Right lobe of liver (tissue), 6 donors: ENCODE measurements at places on chromosomes 12 and 14.

GRCh38 chr12:123986374-123986965, 13.5 kb downstream of the ZNF664 start:
- peaks cover 3% of the 10 kb centered on the region for H3K36me3 ChIP-seq
- H3K27ac ChIP-seq: no peak overlapping the region
- no peak overlapping the region for H3K4me3 ChIP-seq
- no peak for DNase-seq

DNA sequence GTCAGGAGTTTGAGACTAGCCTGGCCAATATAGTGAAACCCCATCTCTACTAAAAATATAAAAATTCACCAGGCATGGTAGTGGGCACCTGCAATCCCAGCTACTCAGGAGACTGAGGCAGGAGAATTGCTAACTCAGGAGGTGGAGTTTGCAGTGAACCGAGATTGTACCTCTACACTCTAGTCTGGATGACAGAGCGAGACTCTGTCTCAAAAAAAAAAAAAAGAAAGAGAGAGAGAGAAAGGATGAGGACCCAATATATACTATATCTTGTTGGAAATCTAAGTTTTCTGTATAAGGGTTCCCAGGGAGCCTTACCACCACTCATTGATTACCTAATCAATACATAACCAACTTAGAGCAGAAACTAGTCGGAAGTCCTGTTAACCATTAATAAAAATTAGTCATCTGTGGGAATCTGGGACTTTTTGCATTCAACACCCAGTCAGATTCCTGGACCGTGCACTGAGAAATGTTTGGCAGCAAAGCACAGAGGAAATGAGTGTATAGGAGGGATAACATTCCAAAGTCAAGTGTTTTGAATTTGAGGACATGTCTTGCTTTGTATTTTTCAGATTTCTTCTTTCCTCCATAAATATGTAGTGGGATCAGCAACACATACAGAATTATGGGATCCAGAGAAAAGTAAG, 44.8 kb upstream of the NR2C1 start:
- H3K27ac ChIP-seq: no peak overlapping the region
- H3K36me3 ChIP-seq: no peaks in the 10 kb centered on the region
- DNase-seq: no peak
- no peaks in the 10 kb centered on the region for H3K27me3 ChIP-seq
- H3K4me1 ChIP-seq: no peaks in the 10 kb centered on the region

- no peak overlapping the region for H3K4me3 ChIP-seq
- no peak for DNase-seq
- no peaks in the 10 kb centered on the region for H3K27me3 ChIP-seq
- H3K27ac ChIP-seq: no peak overlapping the region
These were observed 134.3 kb downstream of the KICS2 start for GRCh38 chr12:64087761-64088160.

DNA sequence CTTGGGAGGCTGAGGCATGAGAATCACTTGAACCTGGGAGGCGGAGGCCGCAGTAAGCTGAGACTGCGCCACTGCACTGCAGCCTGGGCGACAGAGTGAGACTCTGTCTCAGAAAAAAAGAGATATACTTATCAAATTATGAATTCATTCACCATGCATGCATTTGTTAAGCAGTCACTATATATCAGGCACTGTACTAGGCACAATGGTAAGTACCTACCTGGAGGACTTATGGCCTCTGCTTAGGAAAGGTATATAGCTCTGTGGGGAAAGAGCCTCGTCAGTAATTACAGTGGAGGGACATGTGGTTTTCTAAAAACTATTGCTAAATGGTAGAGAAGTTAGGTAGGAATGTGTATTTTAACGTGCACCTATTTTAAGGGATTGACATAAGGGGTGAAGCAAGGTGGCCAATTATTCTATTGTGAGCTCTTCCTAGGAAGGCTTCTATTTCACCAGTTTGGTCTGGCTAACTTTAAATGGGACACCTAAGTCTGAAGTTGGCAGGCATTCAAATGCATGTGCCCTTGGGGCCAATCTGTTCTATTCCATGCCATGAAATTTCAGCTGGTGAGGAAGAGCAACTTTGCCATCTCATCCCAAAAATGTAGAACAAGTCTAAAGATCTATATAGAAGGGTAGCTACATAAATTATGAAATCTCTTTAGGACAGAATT, 15.0 kb downstream of the TCP11L2 start:
- H3K27ac ChIP-seq: no peak overlapping the region
- no peaks in the 10 kb centered on the region for H3K4me1 ChIP-seq
- no peak for DNase-seq
- no peaks in the 10 kb centered on the region for H3K27me3 ChIP-seq
- peaks cover 3% of the 10 kb centered on the region for H3K36me3 ChIP-seq

DNA sequence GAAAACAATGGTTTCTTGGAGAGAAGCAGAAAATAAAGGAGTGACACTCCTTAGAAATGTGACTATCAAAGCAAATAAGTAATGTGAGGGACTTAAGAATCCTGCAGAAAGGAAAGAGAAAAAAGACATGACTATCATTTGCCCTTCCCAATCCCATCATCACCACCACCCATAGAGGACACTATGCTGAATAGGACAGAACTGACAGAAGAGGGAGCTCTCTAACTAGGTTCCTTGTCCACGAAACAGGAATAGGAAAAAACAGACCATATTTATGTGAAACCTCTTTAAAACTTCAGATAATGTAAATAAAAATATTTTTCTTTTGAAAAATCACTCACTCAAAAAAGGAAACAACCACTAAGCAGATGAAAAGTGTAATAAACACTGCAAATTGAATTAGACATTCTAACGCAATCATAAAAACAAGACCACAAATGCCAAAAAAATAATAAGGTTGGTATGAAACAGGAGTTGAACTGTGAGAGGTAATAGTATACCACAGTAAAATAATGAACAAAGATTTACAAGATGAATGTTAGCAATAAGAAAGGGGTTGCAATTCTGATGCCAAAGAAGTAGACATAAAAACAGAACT, 24.1 kb downstream of the KLRD1 start:
- H3K27me3 ChIP-seq: no peaks in the 10 kb centered on the region
- no peak overlapping the region for H3K4me3 ChIP-seq
- no peak for DNase-seq
- no peaks in the 10 kb centered on the region for H3K36me3 ChIP-seq
- H3K4me1 ChIP-seq: no peaks in the 10 kb centered on the region
- H3K27ac ChIP-seq: no peak overlapping the region

- H3K4me3 ChIP-seq: no peak overlapping the region
- H3K27ac ChIP-seq: no peak overlapping the region
- H3K36me3 ChIP-seq: no peaks in the 10 kb centered on the region
- no peaks in the 10 kb centered on the region for H3K4me1 ChIP-seq
These were observed 36.6 kb upstream of the ASPG start for GRCh38 chr14:104048758-104049507.

- peaks cover 71% of the 10 kb centered on the region for H3K36me3 ChIP-seq
- H3K27ac ChIP-seq: no peak overlapping the region
- DNase-seq: no peak
- no peaks in the 10 kb centered on the region for H3K27me3 ChIP-seq
- no peak overlapping the region for H3K4me3 ChIP-seq
- no peaks in the 10 kb centered on the region for H3K4me1 ChIP-seq
These were observed 29.0 kb downstream of the RNF34 start for GRCh38 chr12:121428883-121429282.

DNA sequence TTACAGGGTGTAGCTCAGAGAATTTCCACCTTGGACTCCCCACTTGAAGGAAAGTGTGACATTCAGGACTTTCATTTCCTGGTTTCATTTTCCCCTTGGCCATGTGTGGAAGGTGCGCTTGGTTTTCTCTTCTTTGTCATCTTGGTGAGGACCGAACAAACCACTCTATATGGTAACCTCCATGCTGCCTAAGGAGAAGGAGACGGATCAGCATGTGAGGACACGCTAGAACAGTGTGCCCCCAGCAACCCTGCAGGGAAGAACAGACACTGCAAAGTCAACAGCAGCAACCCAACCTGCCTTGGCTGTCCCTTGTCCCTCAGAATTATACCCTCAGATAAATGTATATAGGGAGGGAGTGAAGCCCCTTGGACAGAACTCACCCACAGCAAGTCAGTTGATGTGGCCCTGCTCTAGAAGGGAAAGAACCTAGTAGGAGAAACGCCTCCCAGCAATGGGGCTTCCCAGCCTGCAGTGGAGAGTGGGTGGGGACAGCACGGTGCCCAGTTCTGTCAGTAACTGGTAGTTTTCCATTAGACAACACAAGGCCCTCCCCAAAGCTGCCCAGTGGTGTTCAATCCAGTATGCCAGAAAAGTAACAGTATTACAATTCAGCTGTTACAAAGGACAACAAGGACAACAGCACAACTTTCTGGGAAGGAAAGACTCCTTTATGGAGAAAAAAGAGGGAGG, 18.9 kb upstream of the COCH start:
- no peak overlapping the region for H3K27ac ChIP-seq
- H3K27me3 ChIP-seq: no peaks in the 10 kb centered on the region
- DNase-seq: no peak
- H3K4me3 ChIP-seq: no peak overlapping the region
- no peaks in the 10 kb centered on the region for H3K36me3 ChIP-seq

GRCh38 chr14:38837343-38838048, 265.5 kb downstream of the SEC23A start:
- peak; percentile 17 for DNase-seq
- no peak overlapping the region for H3K27ac ChIP-seq
- H3K27me3 ChIP-seq: no peaks in the 10 kb centered on the region
- no peaks in the 10 kb centered on the region for H3K4me1 ChIP-seq

DNA sequence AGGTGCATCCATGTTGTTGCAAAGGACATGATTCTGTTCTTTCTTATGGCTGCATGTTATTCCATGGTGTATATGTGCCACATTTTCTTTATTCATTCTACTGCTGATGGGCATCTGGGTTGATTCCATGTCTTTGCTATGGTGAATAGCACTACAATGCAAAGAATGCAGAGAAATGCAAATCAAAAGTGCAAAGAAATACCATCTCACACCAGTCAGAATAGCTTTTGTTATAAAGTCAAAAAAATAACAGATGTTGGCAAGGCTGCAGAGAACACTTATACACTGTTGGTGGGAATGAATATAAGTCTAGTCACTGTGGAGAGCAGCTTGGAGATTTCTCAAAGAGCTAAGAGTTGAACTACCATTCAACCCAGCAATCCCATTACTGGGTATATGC, 99.2 kb downstream of the DHRS2 start:
- H3K36me3 ChIP-seq: no peaks in the 10 kb centered on the region
- H3K4me1 ChIP-seq: no peaks in the 10 kb centered on the region
- H3K27ac ChIP-seq: no peak overlapping the region
- no peak overlapping the region for H3K4me3 ChIP-seq

GRCh38 chr12:68537571-68537970, 73.1 kb upstream of the RAP1B start:
- DNase-seq: no peak
- no peak overlapping the region for H3K4me3 ChIP-seq
- H3K27ac ChIP-seq: no peak overlapping the region
- H3K36me3 ChIP-seq: no peaks in the 10 kb centered on the region
- no peaks in the 10 kb centered on the region for H3K27me3 ChIP-seq
- peaks cover 27% of the 10 kb centered on the region for H3K4me1 ChIP-seq

- DNase-seq: no peak
- no peak overlapping the region for H3K4me3 ChIP-seq
- no peaks in the 10 kb centered on the region for H3K36me3 ChIP-seq
- H3K27ac ChIP-seq: no peak overlapping the region
- no peaks in the 10 kb centered on the region for H3K4me1 ChIP-seq
These were observed 257.3 kb upstream of the PLEKHG7 start for GRCh38 chr12:92445253-92446082.

DNA sequence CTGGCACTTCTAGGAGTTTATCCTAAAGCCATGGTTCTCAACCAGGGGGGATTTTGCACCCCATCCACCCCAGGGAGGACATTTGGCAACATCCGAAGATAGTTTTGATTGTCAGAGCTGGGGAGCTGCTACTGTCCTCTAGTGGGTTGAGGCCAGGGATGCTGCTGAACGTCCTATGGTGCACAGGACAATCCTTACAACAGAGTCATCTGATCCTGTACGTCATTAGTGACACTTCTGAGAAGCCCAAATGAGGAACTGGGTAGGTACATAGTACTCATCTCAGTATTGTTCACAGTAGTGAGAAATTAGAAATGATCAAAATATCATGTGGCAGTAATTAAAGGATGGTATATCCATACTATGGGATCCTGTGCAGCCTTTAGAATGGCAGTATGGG, 185.1 kb downstream of the CHST11 start:
- H3K36me3 ChIP-seq: no peaks in the 10 kb centered on the region
- no peaks in the 10 kb centered on the region for H3K4me1 ChIP-seq
- DNase-seq: no peak
- no peak overlapping the region for H3K27ac ChIP-seq
- H3K4me3 ChIP-seq: no peak overlapping the region

GRCh38 chr12:109562871-109563270, 10.4 kb downstream of the MMAB start:
- no peak overlapping the region for H3K27ac ChIP-seq
- no peak overlapping the region for H3K4me3 ChIP-seq
- DNase-seq: no peak

DNA sequence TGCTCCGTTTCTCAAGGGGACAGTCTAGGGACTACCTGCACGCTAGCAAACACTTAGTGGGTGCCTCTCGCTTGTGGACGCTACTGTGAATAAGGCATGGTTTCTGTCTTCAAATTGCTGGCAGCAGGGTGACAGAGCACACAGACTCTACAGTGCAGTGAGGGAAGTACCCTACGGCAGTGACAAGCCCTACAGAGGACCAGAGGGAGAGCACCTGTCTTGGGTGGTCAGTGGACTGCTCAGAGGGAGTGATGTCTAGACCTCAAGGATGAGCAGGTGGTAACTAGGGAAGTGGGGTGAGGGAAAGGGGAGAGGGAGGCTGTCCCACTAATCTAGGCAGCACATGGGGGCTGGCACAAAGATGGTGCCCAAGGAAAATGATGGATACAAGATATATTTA, 160.5 kb downstream of the RBM19 start:
- DNase-seq: no peak
- no peaks in the 10 kb centered on the region for H3K4me1 ChIP-seq
- H3K27ac ChIP-seq: no peak overlapping the region
- H3K27me3 ChIP-seq: no peaks in the 10 kb centered on the region
- H3K36me3 ChIP-seq: no peaks in the 10 kb centered on the region

DNA sequence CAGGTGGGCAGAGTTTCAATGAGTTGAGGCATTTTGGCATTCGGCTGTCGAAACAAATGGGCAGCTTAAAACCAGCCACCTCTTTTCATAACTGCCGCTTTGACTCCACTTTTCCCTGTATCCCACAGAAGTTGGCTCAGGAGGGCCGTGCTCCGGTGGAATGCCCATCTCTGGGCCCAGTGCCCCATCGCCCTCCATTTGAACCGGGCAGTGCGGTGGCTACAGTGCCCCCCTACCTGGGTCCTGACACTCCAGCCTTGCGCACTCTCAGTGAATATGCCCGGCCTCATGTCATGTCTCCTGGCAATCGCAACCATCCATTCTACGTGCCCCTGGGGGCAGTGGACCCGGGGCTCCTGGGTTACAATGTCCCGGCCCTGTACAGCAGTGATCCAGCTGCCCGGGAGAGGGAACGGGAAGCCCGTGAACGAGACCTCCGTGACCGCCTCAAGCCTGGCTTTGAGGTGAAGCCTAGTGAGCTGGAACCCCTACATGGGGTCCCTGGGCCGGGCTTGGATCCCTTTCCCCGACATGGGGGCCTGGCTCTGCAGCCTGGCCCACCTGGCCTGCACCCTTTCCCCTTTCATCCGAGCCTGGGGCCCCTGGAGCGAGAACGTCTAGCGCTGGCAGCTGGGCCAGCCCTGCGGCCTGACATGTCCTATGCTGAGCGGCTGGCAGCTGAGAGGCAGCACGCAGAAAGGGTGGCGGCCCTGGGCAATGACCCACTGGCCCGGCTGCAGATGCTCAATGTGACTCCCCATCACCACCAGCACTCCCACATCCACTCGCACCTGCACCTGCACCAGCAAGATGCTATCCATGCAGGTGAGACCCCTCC, 5.0 kb upstream of the RNU7-1 start:
- no peaks in the 10 kb centered on the region for H3K36me3 ChIP-seq
- no peak for DNase-seq
- no peaks in the 10 kb centered on the region for H3K27me3 ChIP-seq
- no peak overlapping the region for H3K4me3 ChIP-seq
